ENCODE measurements at places on chromosomes 7 and 10.

DNA sequence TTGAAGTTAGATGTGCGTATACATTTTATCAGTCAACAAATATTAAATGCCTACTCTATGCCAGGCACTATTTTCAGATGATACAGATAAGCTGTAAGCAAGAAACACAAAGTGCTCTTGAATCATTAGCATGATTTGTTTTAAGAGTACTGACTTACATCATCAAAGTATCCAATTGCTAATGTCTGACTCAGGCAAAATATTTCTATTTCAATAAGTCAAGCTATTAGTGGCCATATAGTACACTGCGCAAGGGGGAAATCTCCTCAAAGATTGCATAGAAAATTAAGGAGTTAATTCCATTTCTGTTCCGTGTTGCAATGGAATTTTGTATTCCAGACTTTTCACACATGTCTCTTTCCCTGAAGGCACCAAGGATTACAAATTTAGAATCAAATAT, 46.1 kb upstream of the DNAJC1 start:
- DNase-seq, result no peak

GRCh38 chr7:74012842-74013249, 15.1 kb upstream of the ELN start:
- no peak for DNase-seq

DNA sequence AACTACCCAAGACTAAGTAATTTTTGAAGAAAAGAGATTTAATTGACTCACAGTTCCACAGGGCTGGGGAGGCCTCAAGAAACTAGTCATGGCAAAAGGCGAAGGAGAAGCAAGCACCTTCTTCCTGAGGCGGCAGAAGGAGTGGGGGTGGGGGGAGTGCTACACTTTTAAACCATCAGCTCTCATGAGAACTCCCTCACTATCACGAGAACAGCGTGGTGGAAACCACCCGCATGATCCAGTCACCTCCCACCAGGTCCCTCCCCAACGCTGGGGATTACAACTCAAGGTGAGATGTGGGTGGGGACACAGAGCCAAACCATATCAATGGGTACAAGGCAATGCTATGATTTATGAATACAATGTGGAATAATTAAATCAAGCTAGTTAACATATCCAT, 241.9 kb downstream of the PTPRN2 start:
- no peak for DNase-seq

DNA sequence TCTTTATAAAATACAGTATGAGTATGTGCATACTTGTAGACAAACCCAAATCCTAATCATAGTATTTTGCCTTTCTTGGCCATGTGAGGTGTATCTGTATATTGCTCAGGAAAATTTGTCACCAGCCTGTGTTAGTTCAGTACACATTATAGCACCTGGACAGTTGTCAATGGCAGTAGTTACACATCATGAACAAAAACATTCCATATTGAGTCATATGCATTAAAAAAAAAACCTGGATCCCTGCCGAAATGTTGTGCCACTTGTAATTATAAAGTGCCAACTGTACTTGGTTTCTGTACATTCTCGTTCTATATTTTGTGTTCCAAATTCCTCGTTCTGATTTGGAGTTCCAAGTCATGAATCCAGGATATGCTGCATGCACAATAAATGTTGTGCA, 410.4 kb downstream of the INHBA start:
- no peak for DNase-seq

GRCh38 chr7:66100408-66101050, 14.1 kb upstream of the CRCP start:
- no peak for DNase-seq

DNA sequence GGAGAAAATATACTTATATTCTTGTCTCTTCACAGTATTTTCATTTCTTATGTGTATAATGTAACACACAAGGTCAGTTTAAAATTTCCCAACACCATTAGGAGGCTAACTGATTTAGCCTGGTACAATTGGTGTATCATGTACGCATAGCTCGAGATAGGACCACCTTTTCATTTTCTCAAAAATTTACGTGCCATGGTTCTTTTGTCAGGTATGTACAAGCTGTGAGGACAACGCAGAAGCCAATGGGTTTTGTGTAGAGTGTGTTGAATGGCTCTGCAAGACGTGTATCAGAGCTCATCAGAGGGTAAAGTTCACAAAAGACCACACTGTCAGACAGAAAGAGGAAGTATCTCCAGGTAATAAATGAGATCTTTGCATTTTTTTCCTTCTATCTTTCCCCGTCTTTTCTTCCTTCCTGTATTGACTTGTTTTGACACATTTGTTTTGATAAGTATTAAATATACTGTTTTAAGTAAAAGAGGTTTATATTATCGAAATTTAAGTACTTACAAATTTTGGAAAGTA, 55.0 kb downstream of the TRIM24 start:
- no peak for DNase-seq

- no peak for DNase-seq
Observed at GRCh38 chr7:42102301-42102700, 134.7 kb downstream of the GLI3 start.

DNA sequence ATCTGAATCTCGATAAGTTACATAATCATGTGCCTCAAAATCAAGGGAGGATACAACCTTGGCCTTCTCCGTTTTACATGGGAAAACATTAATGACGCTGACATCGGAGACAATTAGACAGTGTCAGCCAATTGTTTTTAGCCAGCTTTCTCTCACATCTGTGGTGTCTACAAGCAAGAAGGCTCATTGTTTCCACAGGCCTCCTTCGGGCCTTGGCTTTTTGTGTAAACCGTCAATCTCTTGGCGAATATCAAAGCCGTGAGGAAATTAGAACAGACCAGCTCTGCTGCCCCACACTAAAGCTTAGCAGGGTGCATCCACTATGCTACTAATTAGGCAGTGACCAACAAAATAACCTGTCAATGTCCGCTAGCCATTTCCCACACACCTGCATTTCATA, 43.2 kb downstream of the VAX1 start:
- no peak for DNase-seq

GRCh38 chr7:157769526-157770215, 432.9 kb downstream of the DNAJB6 start:
- DNase-seq, result no peak

DNA sequence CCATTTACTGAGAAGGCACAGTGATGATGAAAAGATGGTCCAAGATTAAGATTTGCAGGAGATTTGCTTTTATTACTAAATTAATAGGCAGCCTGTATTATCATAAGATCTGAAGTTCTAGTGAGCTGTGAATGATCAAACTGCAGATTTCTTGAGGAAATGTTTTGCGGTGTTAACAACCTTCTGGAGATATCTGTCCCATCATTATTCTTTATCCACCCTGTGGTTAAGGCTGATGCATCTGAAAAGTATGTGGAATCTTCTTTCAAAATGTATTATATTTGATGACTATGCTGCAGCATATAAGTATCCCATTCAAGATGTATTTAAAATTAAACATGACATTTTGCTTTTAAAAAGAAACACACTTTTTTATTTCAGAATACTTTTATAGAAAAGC, 150.3 kb downstream of the POLR1F start:
- no peak for DNase-seq

DNA sequence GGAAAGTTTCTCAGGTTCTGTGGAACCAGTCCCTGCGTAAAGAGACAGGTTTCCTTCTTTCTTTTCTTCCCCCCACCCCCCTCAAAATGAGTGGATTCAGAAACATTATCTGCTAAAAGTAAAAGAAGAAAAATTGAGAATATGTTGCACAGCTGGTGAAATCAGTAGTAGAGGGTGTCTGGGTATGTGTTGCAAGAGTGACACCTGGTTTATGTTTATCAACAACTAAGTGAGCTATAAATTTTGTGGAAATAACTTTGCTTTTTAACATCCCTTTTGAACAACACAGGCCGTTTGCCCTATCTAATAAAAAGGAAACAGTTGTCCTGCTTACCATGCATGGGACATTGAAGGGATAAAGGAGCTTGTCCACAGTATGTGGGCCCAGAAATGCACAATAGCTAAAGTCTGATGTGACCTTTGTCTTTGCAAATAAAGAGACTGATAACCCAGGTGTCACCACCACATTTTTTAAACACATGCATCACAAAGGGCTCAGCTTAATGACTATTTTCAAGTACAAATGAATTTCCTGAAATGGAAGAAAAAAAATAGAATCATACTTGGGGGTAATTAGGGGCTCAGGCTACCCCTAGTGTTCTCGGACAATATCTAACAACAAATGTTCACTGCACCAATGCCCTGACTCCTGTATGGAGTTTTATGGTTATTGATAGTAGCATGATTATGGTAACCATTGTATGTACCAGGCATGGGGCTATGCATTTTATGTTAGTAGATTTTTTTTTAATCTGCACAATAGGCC, 221.7 kb upstream of the TCF7L2 start:
- no peak for DNase-seq

GRCh38 chr10:61897671-61898434, 3.6 kb upstream of the ARID5B start:
- no peak for DNase-seq

GRCh38 chr7:114148779-114149178, 230.0 kb upstream of the PPP1R3A start:
- DNase-seq, result no peak

DNA sequence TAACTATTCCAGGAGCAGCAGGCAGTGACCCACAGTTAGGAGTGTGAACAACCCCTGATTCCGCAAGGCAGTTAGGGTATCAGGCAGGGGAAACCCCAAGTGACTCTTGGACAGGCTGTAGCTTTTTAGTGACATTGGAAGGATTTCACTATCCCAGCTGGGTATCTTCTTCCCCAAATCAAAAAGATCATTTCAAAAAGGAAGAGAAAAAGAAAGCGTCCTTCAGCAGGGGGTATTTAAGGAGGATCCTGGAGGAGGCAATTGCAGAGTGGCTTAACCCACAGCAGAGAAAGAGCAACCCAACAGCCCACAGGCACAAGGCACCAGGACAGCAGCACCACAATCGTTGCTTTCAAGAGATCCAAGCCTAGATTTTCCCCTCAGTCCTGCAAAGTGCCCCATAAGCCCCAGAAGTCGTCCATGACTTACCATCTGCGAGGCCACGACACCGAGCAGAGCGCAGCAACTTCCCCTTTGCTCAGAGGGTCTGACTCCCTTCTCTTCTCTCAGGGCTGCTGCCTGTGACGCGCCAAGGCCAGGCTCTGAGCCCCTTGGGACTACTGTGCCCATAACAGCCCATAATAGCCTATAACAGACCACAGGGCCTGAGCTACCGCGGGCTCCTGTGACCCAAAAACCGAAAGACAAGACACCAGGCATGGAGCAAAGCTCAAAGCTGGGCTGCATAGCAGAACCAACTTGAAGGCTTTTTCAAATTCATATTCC, 19.8 kb downstream of the PIK3AP1 start:
- DNase-seq, result no peak

DNA sequence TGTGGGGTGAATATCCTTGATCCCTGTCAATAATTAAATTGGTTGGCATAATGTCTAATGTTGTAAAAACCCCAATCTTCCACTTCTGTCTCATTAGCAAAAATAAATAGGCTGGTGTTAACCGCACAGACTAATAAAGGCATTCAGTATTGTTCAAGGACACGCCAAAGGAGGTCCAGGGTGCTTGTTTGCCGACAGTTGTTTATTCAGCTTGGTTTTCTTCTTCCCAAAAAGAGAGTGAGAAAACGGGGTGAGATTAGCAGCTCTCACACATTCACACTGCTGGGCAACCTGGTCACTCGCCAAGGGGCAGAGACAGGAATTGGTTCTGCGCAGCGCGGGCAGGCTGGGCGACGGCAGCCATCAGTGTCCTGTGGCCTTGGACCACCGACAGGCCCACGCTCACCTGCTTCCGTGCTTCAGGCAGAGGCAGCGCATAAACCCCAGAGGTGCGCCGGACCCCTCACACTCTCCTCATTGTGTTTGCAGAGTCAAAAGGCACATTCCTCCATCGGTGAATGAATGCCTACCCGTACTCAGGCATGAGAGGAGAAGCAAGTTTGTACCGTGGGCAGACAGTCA, 26.2 kb upstream of the LMBR1 start:
- no peak for DNase-seq

DNA sequence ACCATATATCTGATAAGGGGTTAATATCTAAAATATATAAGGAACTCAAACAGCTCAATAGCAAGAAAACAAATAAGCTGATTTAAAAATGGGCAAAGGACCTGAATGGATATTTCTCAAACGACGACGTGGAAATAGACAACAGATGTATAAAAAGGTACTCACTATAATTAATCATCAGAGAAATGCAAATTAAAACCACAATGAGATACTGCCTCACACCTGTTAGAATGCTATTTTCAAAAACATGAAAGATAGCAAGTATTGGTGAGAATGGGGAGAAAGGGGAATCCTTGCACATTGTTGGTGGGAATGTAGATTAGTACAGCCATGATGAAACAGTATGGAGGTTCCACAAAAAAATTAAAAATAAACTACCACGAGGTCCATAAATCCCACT, 163.2 kb downstream of the DKK1 start:
- no peak for DNase-seq

DNA sequence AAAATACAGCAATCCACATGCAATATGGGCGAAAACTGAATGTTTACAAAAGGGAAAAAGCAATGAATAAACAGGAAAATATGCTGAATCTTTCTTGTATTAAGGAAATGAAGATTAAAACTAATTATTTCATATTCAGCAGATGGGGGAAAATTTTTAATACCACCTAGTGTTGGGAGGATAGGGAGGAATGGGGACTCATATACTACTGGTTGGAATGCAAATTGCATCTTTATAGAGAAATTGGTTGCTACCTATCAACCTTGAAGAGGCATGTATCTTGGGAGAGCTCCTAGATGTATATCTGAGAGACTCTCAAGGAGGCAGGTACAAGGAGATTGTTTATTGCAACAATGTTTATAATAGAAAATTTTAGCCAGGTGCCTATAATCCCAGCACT, 101.4 kb downstream of the CREM start:
- no peak for DNase-seq

DNA sequence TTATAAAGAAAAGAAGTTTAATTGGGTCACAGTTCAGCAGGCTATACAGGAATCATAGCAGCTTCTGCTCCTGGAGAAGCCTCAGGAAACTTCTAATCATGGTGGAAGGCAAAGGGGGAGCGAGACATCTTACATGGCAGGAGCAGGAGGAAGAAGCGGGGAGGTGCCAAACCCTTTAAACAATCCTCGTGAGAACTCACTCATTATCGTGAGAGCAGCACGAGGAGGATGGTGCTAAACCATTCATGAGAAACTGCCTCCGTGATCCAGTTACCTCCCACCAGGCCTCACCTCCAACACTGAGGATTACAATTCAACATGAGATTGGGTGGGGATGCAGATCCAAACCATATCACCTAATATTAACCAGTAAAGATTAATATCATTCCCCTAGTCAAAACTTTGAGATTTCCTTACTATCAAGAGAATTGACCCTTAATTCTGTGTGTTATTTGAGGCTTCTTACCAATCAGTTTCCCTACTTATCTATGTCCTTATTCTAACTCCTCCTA, 1.6 kb upstream of the SMO start:
- no peak for DNase-seq

- no peak for DNase-seq
Observed at GRCh38 chr10:125120053-125120710, 40.2 kb downstream of the CTBP2 start.

DNA sequence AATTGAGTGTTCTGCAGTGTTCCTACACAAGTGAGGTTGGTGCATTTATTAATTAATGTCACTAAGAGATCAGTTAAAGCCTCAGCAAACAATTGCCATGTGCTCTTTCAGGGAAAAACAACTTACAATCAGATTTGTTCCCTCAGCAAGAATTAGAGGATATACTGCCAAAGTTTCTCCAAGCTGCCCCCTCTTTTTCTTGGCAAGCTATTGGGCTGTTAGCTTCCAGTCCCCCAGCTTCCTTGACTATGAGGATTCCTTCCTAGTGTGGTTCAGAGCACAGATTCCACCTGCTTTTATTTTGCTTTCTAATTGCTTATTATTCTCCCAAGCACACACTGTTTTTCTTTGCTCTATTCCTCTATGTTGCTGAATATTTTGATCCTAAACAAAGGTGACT, 112.7 kb downstream of the RBM20 start:
- no peak for DNase-seq

- no peak for DNase-seq
Observed at GRCh38 chr7:69912846-69913245, 314.6 kb downstream of the AUTS2 start.

Data from glutamatergic neuron (in vitro differentiated cells).